ENCODE measurements at places on chromosomes 1 and 21.

GRCh38 chr21:45991606-45992300 is 10.2 kb downstream of the COL6A1 start:
- DNase-seq: no peak

DNA sequence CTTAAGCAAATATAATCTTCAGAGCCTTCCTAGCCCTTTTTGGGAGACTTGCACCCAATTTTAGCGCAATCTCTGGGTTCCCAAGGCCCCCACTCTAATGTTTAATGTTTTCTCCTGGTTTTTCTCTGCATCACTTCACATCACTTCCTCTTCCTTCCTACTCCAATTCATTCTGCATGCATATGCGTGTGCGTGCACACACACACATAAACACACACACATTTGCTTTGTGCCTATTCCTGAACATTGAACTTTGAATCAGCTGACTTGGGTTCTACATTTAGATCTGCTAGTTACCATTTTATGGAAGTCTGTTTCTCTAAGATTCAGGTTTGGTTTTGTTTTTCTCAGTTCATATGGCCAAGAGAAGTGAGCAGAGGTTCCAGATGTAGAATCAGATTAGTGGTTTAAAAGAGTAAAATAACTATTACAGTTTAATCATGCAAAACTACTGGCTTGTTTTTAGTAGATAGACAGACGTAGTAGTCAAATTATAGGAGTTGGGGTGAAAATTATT is 7.4 kb upstream of the EDEM3 start:
- no peak for DNase-seq

GRCh38 chr1:16298653-16299052 is 53.6 kb downstream of the FBXO42 start:
- no peak for DNase-seq

GRCh38 chr1:172545396-172546004 is 12.6 kb downstream of the SUCO start:
- DNase-seq: no peak

GRCh38 chr21:36803051-36803645 is 104.2 kb downstream of the SIM2 start:
- no peak for DNase-seq

DNA sequence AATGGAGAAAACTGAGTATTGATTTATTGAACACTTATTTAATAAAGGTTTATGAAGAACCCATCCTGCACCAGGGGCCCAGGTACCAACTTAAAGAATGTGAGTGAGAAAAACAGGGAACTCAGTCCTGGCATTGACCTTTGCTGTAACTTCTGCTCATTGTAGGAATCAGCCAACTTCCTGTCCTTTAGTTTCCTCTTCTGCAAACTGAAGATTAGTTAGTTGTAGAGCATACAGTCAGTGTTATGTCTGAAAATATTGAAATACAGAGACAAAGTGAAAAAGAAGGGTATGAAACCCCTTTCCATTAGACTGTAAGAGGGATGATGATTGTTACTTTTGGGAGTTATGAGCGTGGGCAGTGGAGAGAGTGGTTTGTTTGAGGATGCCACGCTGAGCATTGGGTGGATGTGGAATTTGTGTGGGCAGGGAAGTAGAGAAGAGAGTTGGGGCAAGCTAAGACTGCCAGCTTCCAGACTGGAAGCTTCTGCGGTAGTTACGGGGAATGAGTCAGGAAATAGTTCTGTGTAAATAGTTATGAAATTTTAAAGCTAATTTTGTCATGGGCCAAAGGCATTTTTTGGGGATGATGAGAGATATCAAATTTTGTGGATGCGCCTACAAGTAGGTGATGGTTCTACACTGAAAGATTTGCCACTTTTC is 89.2 kb downstream of the GPR88 start:
- DNase-seq: peak; percentile 97

DNA sequence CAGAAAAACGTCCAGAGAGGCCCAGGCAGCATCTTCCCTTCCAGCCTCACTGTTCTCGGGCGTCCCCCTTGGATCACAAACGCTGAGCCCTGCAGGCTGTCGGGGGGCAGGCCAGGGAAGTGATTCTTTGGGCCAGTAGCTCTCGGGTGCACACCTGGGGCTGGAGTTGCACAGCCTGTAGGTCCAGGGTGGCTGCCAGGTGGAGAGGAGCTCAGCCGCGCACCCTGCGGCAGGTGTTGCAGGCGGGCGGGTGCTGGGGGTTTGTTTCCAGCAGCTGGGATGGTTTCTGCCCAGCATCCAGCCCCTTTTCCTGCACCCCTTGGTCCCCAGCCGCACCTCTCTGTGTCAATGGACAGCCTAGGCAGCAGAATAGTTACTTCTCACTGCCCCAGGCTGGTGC is 15.7 kb downstream of the PRDM16 start:
- no peak for DNase-seq

DNA sequence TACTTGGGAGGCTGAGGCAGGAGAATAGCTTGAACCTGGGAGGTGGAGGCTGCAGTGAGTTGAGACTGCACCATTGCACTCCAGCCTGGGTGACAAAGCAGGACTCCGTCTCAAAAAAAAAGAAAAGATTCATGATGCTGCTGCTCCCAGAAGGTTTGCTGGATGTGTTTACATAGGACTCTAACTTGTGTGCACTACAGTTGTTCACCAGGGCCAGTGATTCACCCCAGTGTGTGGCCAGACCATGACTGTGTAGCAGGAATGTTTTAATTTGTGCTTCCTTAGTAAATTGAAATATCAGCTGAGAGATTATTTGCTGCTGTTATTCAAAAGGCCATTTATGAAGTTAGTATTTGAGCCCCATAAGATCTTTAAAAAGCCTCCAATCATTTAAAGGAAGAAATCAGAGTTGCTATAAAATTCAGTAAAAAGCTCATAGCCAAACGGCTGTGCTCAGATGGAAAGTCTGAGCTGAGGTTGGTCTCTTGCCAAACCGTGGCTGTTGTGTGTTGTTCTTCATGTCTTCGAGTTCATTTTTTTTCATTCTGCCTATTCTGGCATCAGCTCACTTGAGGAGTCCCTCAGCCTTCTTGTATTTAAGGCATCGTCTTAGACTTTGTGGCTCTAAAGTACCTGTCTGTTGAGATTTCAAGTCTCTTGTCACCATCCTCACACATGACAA is 18.1 kb upstream of the PGD start:
- peak; percentile 23 for DNase-seq

DNA sequence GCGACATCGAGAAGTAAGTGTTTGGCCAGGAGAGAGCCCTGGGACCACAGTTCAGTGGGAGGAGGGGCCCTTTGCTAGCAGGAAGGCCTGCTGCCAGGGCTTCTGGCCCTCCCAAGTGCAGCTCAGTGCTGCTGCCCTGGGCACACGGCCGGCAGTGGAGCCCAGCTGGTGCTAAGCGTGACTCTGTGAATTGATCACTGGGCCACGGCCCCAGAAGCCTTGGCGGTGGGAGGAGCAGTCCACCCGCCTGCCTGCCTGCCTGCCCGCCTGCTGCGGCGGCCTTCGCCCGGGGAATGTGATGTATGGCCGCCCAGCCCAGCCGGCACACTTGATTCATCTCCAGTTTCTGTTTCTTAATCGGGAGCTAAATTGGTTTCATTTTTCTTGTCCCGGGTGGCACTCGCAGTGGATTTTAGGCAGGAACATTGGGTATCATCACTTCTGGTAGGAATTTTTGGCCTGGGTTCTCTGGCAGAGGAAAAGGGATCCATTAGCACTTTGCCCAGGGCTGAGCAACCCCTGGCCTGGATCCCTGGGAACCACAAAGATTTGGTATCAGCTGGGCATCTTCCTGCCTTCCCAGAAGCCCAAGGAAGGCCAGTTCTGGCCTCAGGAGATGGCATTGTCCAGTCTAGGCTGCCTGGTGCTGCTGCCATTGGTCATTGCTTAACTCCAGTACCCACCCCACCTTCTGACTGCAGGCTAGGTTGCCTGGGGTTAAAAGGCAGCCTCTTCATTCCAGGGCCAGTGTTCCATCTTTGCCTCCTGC is 28.6 kb downstream of the TMEM53 start:
- DNase-seq: no peak

- DNase-seq: no peak
Observed at GRCh38 chr1:46802901-46803574, 4.2 kb downstream of the CYP4B1 start.

DNA sequence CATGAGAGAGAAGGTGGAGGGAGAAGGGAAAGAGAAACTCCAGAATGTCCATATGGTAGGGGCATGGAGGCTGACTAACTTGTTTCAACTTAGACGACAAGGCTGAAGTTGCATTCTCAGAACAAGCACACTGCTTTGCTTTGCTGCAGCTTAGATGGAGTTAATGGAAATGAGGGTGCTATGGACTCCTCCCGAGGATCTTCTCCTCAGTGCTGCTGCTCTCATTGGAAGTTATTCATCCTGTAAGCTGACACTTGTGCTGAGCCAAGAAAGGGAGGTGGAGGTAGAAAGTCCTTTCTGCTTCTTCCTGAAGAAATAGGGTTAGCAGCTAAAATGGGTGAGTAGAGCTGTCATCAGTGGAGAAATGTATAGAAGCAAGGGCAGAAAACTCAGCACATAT is 215.3 kb downstream of the SEC16B start:
- DNase-seq: no peak

- no peak for DNase-seq
Observed at GRCh38 chr1:203286161-203286984, 18.9 kb upstream of the BTG2 start.

DNA sequence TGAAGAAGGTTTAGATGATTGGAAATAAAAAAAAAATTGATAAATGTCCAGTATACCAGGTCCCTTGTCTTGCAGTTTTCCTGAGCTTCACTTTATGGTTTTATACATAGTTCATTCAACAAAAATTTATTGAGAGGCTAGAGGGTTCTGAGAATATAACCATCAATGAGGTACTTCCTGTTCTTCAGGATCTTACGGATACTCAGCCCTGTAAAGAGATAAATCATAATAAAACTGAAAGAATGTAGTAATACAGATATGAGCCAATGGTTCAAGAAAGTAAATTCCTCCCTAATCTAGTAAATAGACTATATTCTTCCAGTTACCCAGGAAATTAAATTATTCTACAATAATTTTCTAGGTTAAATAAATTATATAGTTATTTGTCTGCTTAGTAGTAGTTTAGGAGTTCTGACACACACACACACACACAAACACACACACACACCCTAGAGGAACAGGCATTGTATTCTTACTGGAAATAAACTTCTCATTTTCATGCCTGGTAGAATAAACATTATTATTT is 70.4 kb upstream of the HMCN1 start:
- DNase-seq: no peak

DNA sequence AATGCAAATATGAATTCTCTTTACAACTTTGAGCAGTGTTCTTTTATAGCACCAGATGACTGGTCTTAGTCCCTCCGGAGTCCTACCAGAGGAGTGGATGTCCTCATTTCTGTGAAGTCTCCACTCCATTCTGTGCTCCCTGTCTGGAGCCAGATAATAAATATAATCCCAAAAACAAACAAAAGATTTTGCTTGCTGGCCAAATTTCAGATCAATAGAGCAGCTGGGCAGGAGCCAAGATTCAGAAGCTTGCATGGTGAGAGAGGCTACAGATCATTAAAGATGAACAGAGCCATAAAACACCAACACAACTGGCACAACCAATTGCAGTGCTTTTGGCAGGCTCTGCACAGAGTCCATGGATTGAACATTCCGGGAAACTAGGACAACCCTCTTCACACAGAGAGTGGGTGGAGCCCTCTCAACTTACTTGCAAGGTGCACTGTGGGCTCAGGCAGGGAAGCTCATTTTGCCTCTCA is 231.5 kb upstream of the SNX7 start:
- DNase-seq: no peak

DNA sequence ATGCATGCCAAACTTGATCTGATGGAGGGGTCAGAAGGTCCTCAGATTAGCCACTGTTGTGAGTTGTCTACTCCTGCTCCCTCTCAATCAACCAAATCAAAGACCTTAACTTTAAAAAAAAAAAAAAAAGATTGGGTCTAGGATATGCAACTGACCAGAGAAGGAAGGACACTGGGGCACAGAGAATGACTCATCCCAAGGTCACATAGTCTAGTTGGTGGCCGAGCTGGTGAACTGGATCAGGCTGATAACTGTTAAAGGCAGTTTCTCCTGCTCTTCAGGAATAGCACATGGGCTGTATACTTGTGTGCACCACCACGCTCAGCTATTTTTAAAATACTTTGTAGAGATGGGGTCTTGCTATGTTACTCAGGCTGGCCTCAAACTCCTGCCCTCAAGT is 14.8 kb upstream of the S100A7 start:
- DNase-seq: no peak

DNA sequence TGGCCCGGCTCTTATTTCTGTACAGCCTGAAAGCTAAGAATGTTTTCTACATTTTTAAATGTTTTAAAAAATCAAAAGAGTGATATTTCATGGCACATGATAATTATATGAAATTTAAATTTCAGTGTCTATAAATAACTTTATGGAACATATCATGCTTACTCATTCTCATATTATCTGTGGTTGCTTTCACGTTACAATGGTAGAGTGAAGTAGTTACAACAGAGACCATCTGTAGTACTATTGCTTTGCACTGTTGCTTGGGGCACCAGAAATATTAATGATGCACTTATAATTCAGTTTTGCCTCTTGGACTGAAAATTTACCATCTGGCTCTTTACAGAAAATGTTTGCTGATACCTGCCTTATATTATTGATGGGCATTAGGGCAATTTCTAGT is 481.6 kb downstream of the PLPP3 start:
- DNase-seq: no peak

- no peak for DNase-seq
Observed at GRCh38 chr1:172473302-172473701, 29.4 kb upstream of the PIGC start.

DNA sequence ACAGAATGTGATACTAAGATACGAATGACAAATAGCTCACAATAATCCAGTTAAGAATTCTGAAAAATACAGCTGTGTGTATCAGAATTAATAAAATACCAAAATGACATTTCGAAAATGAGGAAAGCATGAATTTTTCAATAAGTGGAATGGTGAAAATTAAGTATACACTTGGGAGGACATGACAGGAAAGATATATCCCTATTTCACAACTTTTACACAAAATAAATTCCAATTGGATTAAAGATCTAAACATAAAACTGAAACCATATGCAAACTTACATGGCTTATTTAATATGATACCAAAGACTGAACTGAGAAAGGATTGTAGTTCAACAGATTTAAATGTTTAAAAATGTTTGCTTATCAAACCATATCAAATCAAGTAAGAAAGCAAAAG is 510.4 kb upstream of the ADAMTS5 start:
- no peak for DNase-seq

- DNase-seq: no peak
Observed at GRCh38 chr1:218943371-218943770, 230.3 kb upstream of the LYPLAL1 start.

DNA sequence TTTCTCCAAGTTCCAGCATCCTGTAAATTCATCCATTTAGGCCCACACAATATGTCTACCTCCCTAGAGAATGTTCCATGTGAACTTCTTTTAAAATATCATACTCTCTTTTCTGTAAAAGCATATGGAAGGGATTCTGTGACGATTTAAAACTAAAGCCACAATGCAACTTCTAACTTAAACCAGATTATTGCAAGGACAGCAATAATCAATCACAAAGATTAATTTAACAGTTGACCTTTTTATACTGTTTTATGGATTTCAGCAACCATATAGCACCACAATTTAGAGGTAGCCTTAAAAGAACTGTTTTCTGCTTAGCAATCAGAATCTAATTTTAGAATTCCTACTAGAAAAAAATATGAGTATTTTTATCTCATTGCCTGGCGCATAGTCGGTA is 58.3 kb downstream of the DSCAM start:
- no peak for DNase-seq

Measured in kidney glomerular epithelial cell (primary cell).